Cardiac muscle cell (in vitro differentiated cells and primary cell): ENCODE measurements at places on chromosomes 7 and 10. TPM values are rescaled to one million over a fixed set of nuclear protein-coding genes. Genes with fewer than 3 reads are reported as not detected.

COMTD1 gene
- 40.7 and 66.1 TPM in 2 replicates for total RNA-seq

SRI gene
- total RNA-seq: 99.4 and 115 TPM in 2 replicates

PRTFDC1 gene
- total RNA-seq: 1.9 and 3.8 TPM in 2 replicates

ZNF117 gene
- 6.0 and 10.0 TPM in 2 replicates for total RNA-seq

NPFFR1 gene
- not detected in 2 replicates for total RNA-seq

- no peaks in the 10 kb centered on the region for H3K4me1 ChIP-seq
- H3K27me3 ChIP-seq: no peaks in the 10 kb centered on the region
- no peak overlapping the region for H3K4me3 ChIP-seq
- DNase-seq: no peak
Observed at GRCh38 chr10:128916383-128916782, 550.7 kb upstream of the MGMT start.

DNA sequence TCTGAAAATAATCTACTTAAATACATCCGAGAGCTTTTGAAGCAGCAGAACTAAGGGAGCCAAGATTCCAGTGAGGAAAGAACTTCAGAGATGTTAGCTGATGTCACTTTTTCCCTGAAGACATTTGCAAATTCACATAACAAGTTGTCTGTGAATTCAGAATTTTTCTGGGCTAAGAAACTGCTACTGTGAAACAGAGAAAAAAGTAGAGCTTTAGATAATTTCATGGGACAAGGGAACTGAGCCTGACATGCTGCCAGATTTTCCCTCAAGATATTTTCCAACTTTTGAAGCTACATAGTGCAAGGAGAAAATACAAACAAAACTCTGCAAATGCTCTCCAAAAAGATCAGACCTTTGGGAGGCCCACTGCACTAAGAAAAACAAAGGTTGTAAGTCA lies 484.2 kb downstream of the ANKRD7 start:
- H3K4me1 ChIP-seq: no peaks in the 10 kb centered on the region
- DNase-seq: no peak
- H3K27me3 ChIP-seq: no peaks in the 10 kb centered on the region
- H3K4me3 ChIP-seq: no peak overlapping the region

- no peak for DNase-seq
- no peaks in the 10 kb centered on the region for H3K4me1 ChIP-seq
- H3K4me3 ChIP-seq: no peak overlapping the region
- no peaks in the 10 kb centered on the region for H3K36me3 ChIP-seq
Observed at GRCh38 chr10:95415621-95416031, 124.8 kb upstream of the PDLIM1 start.

DNA sequence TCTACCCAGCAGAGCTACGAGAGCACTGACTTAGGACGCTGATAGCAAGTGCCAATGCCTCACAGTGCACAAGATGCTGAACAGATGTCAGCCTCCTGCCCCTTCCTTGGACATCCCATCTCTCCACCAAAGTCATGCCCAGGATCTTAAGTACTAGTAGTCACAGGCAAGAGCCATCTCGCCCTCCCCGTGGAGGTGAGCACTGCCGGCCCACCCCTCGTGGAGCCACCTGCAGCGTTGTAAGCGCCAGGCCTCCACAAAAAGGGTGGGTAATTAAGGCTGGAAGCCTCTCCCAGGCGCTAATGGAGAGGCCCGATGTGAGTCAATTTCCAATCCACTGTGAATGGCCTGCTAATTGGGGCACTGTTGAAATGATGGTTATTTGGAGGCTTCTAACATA lies 156.2 kb downstream of the GRID1 start:
- H3K4me3 ChIP-seq: no peak overlapping the region
- no peak for DNase-seq
- H3K27me3 ChIP-seq: peaks cover 3% of the 10 kb centered on the region
- H3K4me1 ChIP-seq: no peaks in the 10 kb centered on the region

DNA sequence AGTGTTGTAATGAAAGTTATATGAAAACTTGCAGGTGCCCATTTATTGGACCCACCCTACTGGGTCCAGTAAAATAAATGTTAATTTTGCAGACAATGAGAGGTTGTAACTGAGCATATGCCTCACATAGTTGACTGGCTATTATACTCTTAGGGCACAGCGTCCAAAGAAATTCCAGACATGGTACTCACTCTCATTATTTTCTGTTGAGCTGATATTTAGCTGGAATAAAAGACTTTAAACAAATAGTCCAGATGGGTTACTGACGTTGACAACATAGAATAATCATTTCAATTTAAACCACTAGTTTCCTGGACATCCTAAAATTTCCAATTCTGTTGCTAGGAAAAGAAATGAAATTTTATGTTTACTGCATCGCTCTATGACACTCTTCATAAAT lies 174.5 kb downstream of the ZNF365 start:
- H3K27me3 ChIP-seq: peaks cover 59% of the 10 kb centered on the region
- DNase-seq: no peak
- no peak overlapping the region for H3K4me3 ChIP-seq
- no peaks in the 10 kb centered on the region for H3K4me1 ChIP-seq
- H3K27ac ChIP-seq: no peak overlapping the region
- H3K36me3 ChIP-seq: no peaks in the 10 kb centered on the region

DNA sequence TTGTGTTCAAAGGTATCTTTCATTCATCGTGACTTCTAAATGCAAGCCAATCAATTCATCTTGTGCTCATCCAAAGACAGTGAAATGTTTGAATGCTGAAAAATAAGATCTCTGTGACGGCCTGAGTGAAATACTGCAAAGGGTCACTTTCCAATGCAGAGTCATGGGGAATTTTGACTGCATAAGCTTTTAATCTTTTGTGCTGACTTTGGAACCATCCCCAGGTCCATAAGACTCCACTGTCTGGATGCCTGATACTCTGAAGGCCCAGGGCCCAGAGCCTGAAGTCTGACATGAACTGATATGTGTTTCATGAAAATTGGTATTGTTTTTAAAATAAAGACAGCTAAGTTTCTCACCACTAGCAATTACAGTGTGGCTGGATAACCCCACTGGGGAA lies 39.0 kb downstream of the PPP1R3C start:
- peak overlapping the region; percentile 96 for H3K27ac ChIP-seq
- no peak overlapping the region for H3K4me3 ChIP-seq
- no peaks in the 10 kb centered on the region for H3K27me3 ChIP-seq
- no peak for DNase-seq
- peaks cover 75% of the 10 kb centered on the region for H3K4me1 ChIP-seq

GRCh38 chr10:97916586-97916985 lies 66.9 kb downstream of the GOLGA7B start:
- H3K36me3 ChIP-seq: no peaks in the 10 kb centered on the region
- no peak overlapping the region for H3K4me3 ChIP-seq
- no peak for DNase-seq
- no peaks in the 10 kb centered on the region for H3K4me1 ChIP-seq
- no peak overlapping the region for H3K27ac ChIP-seq
